ENCODE measurements at places on chromosomes 3 and 15.

DNA sequence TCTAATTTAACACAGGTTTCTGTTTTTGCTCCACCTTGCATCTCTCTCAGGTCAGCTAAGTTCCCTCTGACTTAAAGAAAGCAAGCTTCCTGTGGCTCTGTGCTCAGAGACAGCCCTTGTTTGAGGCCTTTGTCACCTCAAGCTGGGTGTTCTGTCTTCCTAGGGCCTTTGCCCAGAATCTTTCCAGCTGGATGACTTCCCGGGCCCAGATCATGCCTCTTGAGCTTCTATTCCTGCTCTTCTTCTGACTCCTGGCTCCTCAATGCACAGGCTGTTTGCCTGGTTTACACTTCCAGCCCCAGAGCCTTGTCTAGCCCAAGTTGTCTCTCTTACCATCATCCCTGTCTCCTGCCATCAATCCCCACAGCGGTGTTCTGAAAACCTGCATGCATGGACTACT lies 300.6 kb downstream of the VPS13C start:
- no peak for DNase-seq

- no peak for DNase-seq
Observed at GRCh38 chr15:60017538-60018520, 13.7 kb downstream of the FOXB1 start.

- no peak for DNase-seq
Observed at GRCh38 chr3:80870476-80871041, 890.9 kb downstream of the GBE1 start.

DNA sequence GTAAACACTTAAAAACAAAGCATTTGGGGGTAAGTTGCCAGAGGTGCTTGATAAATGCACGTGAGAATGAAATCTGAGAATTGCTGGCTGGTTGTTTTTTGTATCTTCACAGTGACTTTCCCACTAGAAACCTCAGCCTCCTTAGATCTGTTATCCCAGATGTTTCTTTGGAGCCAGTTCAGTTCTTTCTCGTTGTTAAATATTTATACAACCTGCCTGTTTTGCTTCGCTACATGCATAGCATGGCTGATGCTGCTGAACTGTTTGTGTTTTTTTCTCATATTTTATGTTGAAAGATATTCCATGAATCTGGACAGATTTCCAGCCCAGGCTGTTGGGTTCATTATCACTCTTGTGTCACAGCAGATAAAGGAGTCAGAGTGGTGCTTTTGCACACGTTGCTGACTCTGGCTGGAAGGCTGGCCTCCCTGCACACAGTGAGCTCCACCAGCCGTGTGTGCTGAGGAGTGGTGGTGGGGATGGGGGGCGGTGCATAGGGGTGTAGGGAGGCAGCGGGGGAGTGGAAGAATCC lies 80.2 kb downstream of the ARNT2 start:
- DNase-seq, result no peak

- DNase-seq, result no peak
Observed at GRCh38 chr3:50162034-50162883, 7.1 kb downstream of the SEMA3F start.

DNA sequence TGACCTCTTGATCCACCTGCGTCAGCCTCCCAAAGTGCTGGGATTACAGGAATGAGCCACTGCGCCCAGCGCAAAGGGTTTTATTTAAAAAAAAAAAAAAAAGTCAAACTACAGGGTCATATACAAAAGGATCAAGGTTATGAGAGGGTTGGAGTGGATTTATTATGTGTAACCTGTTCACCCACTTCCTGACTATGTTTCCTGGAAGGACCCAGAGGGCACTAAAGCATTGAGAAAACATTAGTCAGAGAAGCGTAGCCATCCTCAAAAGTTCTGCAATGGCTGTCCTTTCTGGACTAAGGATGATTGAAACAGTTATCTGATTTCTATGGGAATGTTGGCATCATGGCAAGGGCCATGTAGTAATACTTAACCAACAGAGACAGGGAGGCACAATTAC lies 7.3 kb upstream of the SCAPER start:
- DNase-seq, result no peak

GRCh38 chr3:183490653-183491052 lies 62.2 kb upstream of the MCF2L2 start:
- no peak for DNase-seq

DNA sequence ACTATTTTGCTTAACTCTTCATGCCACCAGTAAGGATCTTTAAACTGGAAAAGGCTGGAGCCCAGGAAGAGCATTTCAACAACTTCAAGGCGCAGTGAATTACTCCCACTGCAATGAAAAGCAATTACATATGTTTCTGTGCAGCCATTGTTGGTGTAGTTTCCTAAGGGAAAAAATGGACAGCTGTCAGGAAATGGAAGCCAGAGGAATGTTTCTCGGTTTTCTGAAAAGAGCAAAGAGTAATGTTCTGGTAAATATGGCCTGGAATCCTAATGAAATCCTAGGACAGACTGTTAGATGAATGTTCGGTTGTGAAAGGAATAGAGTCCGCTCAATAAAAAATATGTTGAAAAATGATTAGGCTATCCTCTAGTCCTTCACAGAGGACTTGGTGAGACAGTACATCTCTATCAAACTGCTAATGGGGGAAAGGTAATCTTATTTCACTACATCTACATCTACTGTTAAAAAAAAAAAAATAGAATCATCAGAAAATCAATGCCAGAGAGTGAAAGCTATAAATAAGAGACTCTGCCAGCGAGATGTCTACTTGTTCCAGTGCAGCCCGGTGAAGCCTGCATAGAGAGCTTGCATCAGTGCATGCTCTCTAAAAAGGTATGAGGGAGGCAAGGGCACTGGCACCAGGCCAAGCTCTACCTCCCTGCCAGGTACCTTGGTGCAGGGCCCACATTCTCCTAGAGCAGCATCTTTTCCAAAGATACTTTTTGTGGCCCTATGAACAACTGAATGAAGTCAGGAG lies 68.2 kb upstream of the TJP1 start:
- no peak for DNase-seq

DNA sequence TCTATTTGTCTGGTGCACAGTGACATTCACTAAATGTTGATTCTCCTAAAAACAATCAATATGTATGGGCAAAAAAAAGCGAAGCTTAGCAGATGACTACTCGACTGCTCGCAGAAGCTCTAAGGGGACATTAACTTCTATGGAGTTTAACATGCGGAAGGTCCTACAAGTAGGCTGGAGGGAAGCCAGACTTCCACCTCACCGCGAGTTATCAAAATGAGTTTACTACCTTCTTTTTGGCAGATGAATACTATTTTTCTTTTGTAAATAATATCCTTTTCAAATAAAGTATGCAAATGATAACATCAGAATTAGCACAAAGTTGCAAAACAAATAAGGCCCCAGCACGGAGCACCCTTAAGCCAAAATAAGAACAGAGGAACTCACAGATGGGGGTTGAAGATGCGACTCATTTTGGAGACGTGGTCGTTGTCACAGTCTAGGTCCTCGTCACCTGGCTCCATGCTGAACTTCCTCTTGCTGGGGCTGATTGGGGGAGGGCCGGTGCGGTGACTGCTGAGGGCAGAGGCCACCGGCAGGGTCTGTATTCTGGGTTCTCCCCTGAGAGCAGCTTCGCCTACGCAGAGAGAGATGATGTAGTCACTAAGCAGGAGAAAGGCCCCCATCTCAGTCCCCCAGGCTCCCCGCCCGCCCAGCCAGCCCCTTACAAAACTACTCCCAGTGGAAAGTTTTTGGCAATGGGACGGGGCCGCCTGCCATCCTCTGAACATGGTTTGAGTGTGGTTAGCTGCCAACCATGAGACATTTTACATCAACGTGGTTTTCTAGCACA lies 42.1 kb downstream of the VGLL4 start:
- no peak for DNase-seq

- DNase-seq, result no peak
Observed at GRCh38 chr15:75131269-75131643, 70.4 kb upstream of the C15orf39 start.

DNA sequence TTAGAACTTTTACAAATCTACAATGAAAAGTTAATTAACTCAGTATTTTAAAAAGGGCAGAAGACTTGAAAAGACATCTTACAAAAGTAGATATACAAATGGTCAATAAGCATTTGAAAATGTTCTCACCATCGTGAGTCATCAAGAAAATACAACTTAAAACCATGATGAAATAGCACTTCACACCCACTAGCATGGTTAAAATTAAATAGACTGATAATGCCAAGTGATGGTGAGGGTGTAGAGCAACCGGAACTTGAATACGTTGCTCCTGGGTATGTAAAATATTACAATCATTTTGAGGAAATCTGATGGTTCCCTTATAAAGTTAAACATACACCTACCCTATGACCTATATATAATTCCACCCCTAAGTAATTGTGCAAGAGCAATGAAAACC lies 319.8 kb upstream of the UMPS start:
- DNase-seq, result no peak

DNA sequence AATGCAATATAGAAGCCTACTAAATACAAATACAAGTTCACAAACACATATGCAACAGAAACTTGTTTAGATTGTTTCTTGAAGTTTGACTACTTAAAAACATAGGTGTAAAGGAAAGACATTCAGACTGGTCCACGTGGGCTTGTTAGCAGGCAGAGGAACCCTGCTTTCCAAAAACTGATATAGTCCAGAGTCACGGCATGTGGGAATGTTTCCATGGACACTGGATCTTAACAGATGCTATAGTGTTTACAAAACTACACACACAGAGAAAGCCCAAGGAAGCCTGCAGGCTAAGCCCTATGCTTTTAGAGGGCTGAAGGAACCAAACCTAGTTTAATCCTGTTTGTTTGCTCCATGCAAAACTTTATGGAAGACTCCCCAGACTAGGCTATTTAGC lies 45.2 kb upstream of the LRRC58 start:
- no peak for DNase-seq

DNA sequence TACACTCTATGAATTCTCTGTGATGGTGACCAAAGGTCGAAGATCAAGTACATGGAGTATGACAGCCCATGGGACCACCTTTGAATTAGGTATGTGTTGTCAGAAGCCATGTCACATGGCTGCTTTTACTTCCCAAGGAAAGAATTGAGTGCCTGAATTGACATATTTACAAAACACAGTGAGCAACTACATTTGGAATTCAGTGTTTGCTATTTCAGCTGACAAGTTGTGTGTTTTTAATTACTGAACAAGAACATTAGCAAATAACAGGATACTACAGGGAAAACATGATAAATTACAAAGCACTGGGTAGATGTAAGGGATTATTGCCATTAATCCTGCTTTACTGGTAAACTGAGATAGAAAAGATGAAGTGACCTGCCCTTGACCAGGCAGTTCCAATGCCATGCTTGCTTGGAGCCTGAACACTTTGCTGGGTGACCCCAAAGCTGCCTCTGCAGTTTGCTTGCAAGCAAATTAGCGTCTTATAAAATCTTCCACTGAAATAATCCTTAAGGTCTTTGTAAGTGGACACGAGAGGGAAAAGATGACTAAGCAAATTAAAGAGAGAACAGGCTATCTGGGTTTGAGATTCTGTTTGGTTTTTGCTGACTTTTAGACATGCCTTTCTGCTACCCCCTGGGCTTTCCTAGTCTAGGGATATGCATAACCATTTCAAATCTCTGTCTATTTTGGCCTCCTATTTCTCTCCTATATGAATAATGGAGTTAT lies 98.2 kb downstream of the HCN4 start:
- DNase-seq, result no peak

- DNase-seq, result no peak
Observed at GRCh38 chr15:44490622-44491021, 46.3 kb upstream of the EIF3J start.

DNA sequence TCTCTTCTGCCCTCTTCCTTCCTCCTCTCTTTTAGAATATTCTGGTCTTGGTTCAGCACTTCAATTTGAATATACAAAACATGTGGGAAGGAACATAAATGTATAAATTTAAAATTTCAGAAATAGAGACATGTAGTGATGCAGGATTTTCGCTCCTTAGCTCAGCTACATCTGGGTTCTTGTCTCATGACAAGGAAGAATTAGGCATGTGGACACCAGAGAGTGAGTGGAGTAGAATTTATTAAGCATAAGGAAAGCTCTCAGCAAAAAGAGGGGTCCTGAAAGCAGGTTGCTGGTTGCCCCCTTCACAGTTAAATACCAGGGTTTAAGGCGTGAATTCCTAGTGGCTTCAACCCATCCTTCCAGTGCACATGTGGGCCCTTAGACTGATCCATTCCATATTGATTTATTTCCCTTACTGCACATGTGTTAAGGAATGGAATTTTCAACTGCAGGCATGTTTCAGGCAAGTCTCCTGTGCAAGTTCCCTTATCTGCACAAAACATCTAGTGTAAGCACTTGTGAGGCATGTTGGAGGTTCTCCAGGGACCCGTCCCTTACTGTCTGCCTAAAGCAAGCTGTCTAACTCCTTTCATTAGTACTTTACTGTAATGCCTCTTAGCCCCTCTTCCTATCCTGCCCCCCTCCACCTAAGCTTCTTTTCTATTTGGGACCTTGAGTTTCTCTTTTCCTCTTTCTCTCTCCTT lies 133.2 kb upstream of the STRIT1 start:
- DNase-seq, result no peak

DNA sequence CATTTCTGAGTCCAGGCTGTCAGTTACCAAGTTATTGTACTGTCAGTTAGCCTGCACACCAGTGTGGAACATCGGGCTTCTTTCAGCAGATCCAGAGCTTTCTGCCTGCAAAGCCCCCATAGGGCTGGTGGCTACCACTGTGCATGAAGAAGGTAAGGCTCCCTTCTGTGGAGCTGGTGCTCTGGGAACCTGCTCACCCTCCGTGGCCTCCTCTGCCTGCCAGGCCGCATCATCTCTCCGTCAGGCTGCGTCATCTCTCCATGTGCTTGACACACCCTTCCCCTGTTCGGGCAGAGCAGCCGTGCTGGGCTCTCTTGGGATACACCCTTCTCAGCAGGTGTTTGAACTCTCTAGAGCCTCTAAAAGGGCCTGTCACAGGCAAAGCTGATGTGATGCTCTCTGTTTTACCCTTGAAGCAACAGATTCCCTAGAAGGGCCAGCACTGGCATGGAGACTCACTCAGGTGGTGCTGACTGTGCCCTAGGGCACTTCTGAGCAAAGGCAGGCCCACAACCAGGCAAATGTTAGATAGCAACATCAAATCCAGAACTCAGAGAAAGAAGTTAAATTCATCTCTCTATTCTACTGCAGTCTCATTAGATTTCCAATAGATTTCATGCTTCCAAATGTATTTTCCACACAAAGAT lies 261.1 kb downstream of the EPHB1 start:
- no peak for DNase-seq

- DNase-seq, result no peak
Observed at GRCh38 chr3:177212756-177213155, 15.5 kb upstream of the TBL1XR1 start.

All from T-helper 2 cell (primary cell).